ENCODE measurements at places on chromosomes 11 and 22.

DNA sequence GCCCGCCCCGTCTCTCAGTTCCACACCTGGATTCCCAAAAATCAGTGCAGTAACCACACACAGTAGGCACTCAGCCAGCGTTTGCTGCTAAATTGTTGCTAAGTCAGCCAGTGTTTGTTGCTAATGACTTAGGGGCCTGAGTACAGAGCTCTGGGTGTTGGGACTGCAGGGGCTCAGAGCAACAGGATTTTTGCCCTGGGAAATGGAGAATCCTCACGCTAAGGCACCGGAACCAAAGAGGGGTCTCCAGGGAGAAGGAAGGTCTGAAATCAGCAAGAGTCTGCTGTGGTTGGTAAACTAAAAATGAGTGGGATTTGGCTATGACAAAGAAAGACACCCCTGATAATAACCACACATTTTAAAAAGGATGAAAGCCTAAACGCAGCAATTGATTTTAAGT, 22.7 kb upstream of the ALX4 start:
- no peak for DNase-seq

- no peak for DNase-seq
Observed at GRCh38 chr11:73140213-73141030, 1.7 kb downstream of the FCHSD2 start.

- DNase-seq: no peak
Observed at GRCh38 chr22:32042924-32043323, at the start of gene SLC5A1. Gene SLC5A1, plus strand, starts transcription at chr22:32043261. Its CDS starts 21 bp downstream, at chr22:32043282.

- DNase-seq: no peak
Observed at GRCh38 chr11:131642756-131643531, 272.5 kb downstream of the NTM start.

GRCh38 chr22:30348809-30349208, 7.9 kb downstream of the SF3A1 start:
- no peak for DNase-seq

GRCh38 chr22:39130892-39131855, 21.3 kb downstream of the CBX7 start:
- no peak for DNase-seq

GRCh38 chr22:44825310-44826150, 73.2 kb downstream of the ARHGAP8 start:
- DNase-seq: no peak

DNA sequence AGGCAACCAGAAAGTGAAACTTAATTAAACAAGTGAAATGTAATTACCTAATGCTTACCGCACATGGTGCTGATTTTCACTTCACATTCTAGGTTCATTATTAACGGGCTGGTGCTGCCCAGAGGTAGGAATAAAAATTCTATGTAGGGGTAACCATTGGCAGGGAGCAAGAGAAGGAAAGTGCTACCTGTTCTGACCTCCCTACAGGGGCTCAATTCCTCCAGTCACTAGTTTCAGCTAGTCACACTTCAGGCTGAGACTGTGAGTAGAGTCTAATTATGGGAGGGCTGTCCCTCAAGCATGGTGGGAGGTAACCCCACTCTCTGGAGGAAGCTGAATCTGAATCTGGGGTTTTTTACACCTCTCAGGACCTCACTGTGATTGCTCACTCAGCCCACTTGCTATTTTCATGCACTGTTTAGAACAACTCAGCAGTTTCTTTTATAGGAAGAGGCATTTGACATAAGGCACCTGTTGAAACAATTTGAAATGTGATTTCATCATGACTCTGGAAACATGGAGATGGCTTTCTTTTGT, 75.4 kb downstream of the MAML2 start:
- peak; percentile 67 for DNase-seq

GRCh38 chr22:20267441-20268278, 458 bp downstream of the RTN4R start:
- no peak for DNase-seq

DNA sequence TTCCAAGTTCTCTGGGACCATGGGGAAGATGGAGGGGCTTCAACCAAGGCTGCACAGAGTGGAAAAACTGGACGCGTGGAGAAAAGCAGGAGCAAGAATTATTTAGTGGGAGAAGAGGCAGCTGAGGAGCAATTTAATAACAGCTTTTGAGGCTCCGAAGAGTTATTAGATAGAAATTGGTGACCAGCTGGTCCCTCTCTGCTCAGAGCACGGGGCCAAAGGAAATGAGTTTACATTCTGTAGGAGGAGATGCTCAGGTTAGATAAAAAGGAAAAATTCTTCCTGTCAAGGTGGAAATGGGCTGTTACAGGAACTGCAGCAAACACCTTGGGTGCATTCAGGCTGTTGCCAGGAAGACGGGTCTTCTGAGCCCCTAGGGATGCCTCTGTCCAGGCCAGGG, 47.0 kb upstream of the GALNT18 start:
- DNase-seq: no peak

DNA sequence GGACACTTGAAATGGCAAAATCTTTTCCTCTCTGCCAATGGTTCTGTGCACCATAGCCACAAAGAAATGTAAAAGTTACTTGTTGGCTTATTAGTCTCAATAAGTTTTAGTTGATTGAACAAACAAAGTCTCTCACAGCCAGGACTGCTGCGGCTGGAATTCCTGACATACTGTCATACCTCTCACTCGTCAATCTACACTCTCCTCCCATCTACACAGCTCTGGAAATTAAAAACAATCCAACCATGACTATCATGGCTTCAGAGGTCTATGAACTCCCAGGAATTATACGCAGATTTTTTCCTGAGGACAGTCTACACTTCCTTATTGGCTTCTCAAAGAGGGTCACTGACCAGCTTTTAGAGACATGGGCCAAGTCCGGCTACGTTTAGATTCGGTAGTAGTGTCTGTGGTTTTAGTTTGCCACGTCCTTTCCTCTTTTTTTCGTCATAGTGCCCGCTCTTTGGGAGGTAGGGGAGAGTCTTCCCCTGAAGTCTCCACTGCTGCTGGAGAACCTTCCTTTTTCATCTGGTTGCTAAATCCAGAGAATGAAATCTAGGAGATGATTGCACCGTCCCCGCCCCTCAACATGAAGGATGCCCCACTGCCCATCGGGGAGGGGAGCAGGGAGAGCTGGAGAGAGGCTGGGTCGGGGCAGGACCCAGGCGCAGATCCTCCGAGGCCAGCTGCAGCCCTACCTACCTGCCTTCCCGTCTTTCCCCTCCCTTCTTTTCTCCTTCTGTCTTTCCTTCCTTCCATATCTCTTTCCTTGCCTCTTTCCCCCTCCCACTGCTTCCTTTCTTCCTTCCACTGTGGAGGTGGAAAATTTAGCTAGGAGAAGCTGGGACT, 1.0 kb upstream of the PLEKHB1 start:
- DNase-seq: no peak

DNA sequence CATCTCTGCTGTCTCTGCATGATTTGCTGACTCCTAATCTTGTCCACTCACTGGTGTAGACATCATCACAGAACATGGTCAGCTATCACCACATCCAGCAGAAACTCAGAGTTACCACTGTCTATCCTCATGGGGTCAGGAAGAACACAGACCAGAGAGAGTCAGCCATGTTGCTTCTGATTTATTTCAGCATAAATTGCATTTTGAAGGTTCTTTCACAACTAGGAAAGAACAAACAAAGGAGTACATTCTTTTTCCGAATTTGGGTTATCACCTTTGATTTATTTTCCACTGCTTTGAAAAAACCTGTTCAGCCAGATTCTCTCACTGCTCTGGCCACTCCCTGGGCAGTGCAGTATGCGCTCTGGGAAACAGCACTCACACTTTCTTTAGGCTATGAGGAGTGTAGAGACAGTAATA, 172.0 kb upstream of the MTMR2 start:
- DNase-seq: no peak

GRCh38 chr11:98834776-98835175, 186.0 kb upstream of the CNTN5 start:
- DNase-seq: no peak

DNA sequence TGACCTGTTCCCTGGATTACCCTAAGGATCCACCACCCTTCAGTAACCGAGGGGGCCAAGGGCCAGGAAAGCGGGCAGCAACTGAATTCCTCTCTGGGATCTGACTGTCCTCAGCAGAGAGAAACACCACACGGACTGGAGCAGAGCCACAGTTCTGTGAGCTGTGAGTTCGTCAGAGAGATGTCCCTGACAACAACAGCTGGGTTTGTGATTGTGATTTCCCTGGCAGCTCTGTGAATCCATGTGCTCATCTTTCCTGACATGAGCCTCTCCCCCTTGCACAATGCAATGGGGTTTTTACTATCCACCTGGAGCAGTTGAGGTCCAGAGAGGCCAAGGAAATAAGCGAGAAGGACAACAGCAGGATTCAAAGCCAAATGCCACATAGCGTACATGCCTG, 69.4 kb upstream of the AMPD3 start:
- DNase-seq: no peak

DNA sequence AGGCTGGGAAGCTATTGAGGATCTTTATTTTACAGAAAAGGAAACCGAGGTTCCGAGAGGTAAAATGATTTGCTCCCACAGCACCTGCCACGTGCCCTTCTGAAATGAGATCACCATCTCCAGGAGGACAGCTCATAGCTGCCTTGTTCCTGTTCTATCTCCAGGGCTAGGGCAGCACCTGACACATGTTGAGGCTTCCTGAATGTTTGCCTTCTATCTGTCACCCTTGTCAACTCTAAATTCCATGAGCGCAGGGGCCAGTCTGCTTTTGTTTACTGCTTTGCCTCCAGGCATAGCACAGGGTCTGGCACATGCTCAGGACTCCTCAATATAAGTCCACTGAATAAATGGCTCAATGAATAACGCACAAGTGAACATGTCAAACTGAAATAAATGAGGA, 24.1 kb downstream of the ASCC2 start:
- DNase-seq: no peak

GRCh38 chr11:57761301-57762234, at the start of gene CTNND1:
Gene CTNND1, plus strand, starts transcription at chr11:57761802. Its CDS starts 29,677 bp downstream, at chr11:57791479.
- peak; percentile 39 for DNase-seq

DNA sequence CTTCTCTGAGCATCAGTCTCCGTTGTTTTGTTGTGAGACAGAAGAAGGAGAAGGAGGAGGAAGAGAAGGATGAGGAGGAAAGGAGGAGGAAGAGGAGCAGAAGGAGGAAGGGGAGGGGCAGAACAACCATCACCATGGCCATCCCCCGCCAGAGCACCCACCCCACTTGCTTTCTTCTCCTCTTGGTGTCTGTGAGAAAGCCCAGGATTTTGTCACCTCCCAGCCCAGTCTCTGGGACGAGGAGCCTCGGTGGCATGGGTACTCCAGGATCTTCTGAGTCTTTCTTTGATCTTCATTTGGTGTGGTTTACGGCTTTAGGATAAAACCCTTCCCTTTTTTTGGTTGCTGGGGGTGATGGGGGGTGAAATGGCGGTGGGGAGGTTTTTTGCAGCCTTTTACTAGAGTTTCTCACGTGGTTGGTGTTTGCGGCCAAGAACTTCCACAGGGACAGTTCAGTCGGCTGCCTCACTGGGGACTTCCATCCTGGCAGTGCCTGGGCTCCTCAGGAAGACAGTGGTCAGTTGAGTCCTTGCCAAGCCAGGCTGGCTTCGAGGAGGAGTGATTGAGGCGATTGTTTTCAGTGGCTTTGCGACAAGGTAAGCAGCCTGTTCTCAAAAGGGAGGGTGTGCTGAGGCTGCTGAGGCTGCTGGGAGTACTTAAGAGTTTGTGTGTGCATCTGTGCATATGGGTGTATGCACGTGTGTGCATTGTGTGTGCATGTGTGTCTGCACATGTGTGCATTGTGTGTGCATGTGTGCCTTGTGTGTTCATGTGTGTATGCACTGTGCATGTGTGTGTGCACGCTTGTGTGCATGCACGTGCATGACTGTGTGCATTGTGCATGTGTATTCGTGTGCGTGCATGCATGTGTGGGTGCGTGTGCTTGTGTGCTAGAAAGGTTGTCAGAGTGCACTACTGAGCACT, 567.5 kb downstream of the TBC1D22A start:
- DNase-seq: no peak

DNA sequence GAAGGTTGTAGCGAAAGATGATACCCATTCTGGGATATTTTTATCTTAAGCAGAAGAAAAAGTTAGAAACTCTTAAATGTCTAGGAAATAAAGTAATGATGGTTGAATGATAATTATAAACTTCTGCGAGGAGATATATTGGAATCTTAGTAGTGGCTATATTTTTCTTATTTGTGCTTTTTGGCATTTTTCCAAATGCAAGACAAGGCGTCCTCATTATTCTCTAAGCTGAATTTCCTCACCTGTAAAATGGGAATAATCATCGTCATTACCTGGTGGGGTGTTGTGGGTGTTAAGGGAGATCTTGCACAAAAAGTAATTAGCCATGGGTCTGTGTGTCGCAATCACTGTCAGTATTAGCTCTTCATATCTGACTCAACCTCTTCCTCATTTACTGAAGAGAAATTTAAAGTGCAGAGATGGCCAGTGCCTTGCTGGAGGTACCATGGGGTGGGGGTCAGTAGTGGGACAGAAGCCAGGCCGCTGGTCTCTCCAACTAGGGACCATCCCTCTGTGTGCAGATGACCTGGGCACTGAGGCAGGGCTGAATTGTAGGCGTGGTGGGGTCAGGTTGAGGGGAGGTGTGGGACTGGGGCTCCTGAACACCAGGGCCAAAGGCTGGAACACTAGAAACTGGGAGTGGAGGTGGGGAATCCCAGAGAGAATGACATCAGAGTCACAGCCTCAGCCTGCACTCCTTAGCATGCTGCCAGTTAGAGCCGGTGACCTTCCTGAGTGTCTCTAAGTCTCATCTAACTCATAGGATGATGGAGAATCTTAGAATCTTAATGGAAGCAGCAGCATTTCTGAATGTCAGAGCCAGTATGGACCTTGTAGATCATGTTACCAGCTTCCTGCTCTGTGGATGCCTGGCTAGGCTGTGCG, 4.1 kb downstream of the PITPNM1 start:
- no peak for DNase-seq

- no peak for DNase-seq
Observed at GRCh38 chr22:45587638-45588505, 83.8 kb upstream of the ATXN10 start.

GRCh38 chr11:72807021-72807693, 7.1 kb upstream of the ATG16L2 start:
- DNase-seq: no peak

GRCh38 chr11:128789497-128790150, 77.5 kb downstream of the KCNJ1 start:
- no peak for DNase-seq

DNA sequence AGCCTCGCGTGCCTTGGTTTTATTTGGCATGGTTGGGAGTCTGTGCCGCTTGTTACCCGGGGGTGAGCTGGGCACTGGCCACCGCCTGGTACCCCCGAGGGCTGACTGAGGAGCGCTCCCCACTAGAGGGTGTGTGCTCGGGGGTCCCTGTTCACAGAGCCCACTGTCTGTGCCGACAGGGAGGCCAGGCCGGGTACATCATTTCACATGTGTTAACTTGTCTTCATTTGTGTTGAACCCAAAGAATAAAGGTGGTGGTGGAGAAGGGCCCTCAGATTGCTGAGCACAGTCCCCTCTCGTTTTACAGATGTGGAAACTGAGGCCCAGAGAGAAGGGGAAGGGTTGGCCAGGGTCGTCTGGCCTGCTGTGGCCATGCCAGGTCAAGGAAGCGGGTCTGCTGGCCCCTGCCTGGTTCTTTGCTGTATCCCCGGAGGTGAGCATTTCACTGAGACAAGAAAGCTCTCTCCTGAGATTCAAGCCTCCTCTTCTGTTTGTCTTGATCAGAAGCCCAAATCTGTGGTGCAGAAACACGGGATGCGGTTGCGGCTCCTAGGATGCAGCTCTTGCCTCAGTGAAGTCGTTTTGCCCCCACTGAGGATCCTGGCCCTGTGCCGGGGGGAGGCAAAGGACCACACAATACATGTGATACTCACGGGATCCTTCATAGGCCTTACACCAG, 60.8 kb downstream of the FBLN1 start:
- no peak for DNase-seq

Data from stimulated activated naive B cell treated with anti-CD40 and anti-IgM and Interleukin-4, amounts not matched to agents 10 μg/mL and 1 μg/mL and 100 μg/mL, for 72 hours (primary cell).